ENCODE measurements at places on chromosomes 1 and 21.

- DNase-seq: no peak
Observed at GRCh38 chr1:59919746-59920145, 6.8 kb downstream of the CYP2J2 start.

GRCh38 chr1:84407958-84408422, 9.7 kb downstream of the DNASE2B start:
- DNase-seq: no peak

DNA sequence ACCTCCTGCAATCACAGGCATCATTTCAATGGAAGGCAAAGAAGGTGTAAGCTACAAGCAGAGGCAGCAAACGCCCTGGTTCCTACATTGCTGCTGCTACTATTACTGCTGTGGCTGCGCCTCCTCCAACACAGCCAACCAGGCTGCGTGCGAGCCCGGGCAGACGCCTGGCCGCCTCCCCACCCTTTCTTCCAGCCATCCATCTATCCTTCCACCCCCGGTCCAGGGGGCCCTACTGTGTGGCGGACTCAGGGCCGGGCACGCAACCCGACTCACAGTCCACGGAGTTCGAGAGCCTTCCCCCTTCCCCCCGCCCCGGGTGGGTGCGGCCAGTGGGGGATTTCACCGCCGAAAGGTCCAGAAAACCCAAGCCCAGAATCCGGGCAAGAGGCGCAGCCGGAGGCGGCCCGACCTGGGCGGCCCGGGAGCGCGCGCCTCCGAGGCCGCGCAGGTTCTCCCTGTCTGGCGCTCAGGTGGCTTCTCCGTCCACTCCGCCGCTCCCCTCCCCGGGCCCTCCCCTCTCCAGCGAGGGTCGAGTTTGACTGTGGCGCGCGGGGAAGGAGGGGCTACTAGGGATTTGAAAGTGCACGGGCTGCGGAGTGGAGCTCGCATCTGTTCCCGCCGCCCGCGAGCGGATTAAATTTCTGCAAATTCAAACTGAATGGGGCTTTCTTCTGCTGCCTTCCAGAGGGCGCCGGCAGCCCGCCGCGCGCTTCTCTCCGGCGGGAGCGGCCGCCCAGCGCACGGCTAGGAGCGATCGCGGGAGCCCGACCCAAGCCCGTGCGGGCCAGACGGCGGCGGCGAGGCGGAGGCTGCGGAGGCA, at the start of gene HUNK:
TSS of gene HUNK (plus strand) at position 569 of the 823 bp plus-strand sequence. CDS start 655 bp downstream, outside the sequence.
- DNase-seq: peak; percentile 94

DNA sequence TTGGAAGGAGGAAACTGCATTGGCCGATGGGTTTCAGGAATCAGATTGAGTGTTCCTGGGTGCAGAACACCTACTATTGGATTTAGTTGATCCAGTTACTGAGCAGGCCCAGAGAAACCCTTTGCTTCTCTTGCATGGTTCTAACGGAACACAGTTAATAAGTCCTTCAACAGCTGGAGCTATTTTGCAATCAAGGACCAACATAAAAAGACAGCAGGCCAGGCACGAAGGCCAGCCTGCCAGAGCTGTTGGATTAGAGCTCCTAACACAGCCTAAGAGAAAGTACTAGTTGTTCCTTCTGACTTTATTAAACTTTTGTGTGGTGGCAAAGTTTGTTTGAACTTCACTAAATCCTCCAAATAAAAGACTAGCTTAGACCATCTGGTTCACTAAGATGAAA, 148.0 kb upstream of the LMO4 start:
- no peak for DNase-seq

- DNase-seq: no peak
Observed at GRCh38 chr1:177425199-177425598, 254.4 kb downstream of the BRINP2 start.

Data from right kidney (tissue), 9 donors.